ENCODE measurements at places on chromosomes 4 and X. TPM values are rescaled to one million over a fixed set of nuclear protein-coding genes. Genes with fewer than 3 reads are reported as not detected.

Gene PSAPL1
- not detected for total RNA-seq

Gene RAB9B
- total RNA-seq: 8.0 TPM

Gene FAM47E
- total RNA-seq: 6.1 TPM

Gene FDCSP
- total RNA-seq: not detected

Gene EDA2R
- total RNA-seq: 1.4 TPM

Gene NPY5R
- 1.2 TPM for total RNA-seq

Gene XG
- total RNA-seq: not detected

Gene CTAG1A
- total RNA-seq: not detected

Gene USP17L17
- total RNA-seq: not detected

Gene UCP1
- total RNA-seq: not detected

Gene TRPC3
- total RNA-seq: 0.51 TPM

Gene LEF1
- total RNA-seq: 3.9 TPM

Gene CSN1S1
- total RNA-seq: not detected

Gene SOWAHD
- 1.4 TPM for total RNA-seq

Gene TRAPPC11
- total RNA-seq: 35.8 TPM

Gene SOX3
- not detected for total RNA-seq

Gene GLRA2
- 1.5 TPM for total RNA-seq

Gene TMEM129
- 55.6 TPM for total RNA-seq

Gene FAM9C
- total RNA-seq: not detected

Gene ADRA2C
- total RNA-seq: 0.69 TPM

Gene PCDH18
- total RNA-seq: 5.0 TPM

Gene SASH3
- total RNA-seq: 6.1 TPM

Gene AKAP4
- total RNA-seq: not detected

Gene DSPP
- not detected for total RNA-seq

Gene UGT2A1
- not detected for total RNA-seq

Gene PDGFRA
- total RNA-seq: 31.6 TPM

Gene SMIM10
- total RNA-seq: 2.1 TPM

Gene IDUA
- 45.7 TPM for total RNA-seq

Gene FAM241A
- total RNA-seq: 2.1 TPM

Gene SULT1B1
- total RNA-seq: 115 TPM

Gene C4orf36
- 0.96 TPM for total RNA-seq

Gene DRD5
- total RNA-seq: not detected

Gene PDGFC
- total RNA-seq: 3.9 TPM

Gene OPRPN
- total RNA-seq: not detected

Gene ETDC
- not detected for total RNA-seq

Gene DUSP21
- not detected for total RNA-seq

Gene MAGEC2
- total RNA-seq: not detected

Gene NHSL2
- 11.8 TPM for total RNA-seq

Gene PLP1
- 65.0 TPM for total RNA-seq

Measured in mucosa of descending colon (tissue), 3 donors.